ENCODE measurements at places on chromosomes 5 and 9.

DNA sequence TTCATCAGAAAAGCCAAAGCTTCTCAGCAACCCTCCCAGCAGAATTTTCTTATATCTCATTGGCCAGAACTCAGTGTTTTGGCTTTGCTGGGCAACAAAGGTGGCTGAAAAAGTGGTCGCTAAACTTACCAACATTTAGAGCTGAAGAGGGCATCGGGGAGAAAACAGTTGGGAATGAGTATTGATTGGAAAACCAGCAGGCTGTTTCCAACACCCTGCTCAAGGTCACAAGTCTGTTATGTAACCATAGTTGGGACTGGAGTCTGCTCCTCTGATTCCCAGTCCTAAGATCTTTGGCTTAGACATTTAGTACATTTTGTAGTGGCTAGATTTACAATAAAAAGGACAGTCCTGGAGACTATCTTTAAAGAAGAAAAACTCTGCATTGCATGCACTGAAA is 17.1 kb downstream of the IL12B start:
- no peak for DNase-seq

GRCh38 chr9:126296687-126297086 is 29.9 kb upstream of the MVB12B start:
- DNase-seq, result no peak

- no peak for DNase-seq
These were observed 4.5 kb downstream of the LEAP2 start for GRCh38 chr5:132877938-132878337.

- DNase-seq, result no peak
These were observed 1.1 kb upstream of the SYNPO start for GRCh38 chr5:150639377-150639692.

- no peak for DNase-seq
These were observed 612.9 kb upstream of the DAB2 start for GRCh38 chr5:40037713-40038112.

GRCh38 chr5:179577286-179577960 is 27.1 kb downstream of the RUFY1 start:
- DNase-seq, result no peak

- DNase-seq, result peak; percentile 26
These were observed 22.4 kb downstream of the CCL28 start for GRCh38 chr5:43389679-43390329.

GRCh38 chr5:85841653-85842052 is 776.1 kb upstream of the COX7C start:
- DNase-seq, result no peak

DNA sequence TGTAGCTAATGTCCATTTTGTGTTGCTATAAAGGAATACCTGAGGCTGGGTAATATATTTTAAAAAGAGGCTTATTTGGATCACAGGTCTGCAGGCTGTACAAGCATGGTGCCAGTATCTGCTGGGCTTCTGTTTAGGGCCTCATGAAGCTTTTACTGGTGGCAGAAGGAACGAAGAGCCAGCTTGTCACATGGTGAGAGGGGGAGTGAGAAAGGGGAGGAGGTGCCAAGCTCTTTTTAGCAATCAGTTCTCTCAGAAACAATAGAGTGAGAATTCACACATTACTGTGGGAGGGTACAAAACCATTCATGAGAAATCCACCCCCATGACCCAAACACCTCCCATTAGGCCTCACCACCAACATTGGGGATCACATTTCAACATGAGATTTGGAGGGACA is 340.9 kb downstream of the RASEF start:
- no peak for DNase-seq

GRCh38 chr5:38642189-38642911 is 85.9 kb upstream of the LIFR start:
- no peak for DNase-seq

DNA sequence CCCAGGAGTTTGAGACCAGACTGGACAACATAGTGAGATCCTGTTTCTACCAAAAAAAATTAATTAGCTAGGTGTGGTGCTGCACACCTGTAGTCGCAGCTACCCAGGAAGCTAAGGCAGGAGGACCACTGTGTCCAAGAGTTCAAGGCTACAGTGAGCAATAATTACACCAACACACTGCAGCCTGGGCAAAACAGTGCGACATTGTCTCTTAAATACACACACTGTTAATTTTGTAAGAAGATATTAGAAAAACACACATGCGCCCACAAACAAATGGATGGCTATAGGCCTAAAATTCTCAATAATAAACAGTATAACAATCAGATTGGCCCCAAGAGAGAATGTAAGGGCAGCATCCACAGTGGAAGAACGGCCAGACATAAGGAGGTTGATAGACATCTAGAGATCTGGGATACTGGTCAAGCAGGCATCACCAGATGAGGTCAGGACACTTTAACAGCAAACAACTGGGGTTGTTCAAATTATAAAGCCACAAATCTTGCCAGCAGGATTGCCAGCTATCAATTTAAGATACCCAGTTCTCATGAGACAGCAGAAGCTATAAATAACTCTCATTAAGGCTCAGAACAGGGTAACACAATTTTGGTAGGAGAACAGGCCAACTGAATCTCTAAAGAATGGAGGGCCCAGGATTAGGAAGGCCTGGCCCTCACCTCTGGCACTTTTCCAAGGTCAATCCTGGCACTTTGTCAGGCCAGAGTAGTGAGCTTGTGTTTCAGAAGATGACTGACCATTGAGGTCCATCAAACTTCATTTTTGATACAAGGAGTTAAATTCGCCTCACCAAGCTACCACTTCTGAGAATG is 29.5 kb downstream of the GOLPH3 start:
- DNase-seq, result no peak
